Retina (tissue), 1 donor: ENCODE measurements at places on chromosomes 16 and 17.

GRCh38 chr17:63314761-63315160 is 131.3 kb downstream of the CYB561 start:
- no peak for DNase-seq

GRCh38 chr17:68100000-68100641 is 64.6 kb downstream of the KPNA2 start:
- DNase-seq = no peak

DNA sequence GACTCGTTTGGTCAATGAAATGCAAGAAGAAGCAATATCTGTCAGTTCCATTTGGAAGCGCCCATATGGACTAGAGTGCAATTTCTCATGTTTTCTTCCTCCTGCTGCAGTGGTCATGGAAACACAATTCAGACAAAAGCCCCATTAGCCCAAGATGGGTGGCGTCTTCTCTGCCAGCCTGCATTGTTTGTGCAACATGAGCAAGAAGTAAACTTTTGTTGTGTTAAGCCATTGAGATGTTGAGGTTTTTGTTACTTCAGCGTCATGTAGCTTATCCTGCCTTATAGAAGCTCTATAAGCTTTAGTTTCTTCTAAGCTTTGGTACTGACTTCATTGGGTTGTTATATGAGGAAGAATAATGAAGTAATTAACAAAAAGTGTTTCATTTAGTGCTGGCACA is 137.4 kb downstream of the NPIPB5 start:
- DNase-seq = no peak

- no peak for DNase-seq
Measured at GRCh38 chr16:57680842-57681375, 12.8 kb downstream of the ADGRG3 start.

GRCh38 chr17:52147872-52148271 is 10.6 kb downstream of the CA10 start:
- no peak for DNase-seq

DNA sequence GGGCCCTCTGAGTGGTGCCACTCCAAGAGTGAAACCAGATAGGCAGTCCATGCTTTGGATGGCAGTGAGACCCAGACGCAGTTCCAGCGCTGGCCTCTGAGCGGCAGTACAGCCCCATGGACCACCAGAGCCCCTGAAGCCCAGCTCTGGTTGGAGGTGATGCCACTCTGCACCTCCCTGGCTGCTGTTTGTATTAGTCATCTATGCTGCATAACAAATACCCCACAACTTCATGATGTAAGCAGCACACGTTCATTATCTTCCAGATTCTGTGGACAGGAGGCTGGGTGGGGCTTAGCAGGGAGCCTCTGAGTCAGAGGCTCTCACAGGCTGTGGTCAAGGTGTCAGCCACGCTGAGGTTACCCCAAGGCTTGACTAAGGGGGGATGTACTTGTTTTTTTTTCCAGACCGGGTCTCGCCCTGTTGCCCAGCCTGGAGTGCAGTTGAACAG is 5.1 kb upstream of the NME4 start:
- DNase-seq = peak; percentile 76

DNA sequence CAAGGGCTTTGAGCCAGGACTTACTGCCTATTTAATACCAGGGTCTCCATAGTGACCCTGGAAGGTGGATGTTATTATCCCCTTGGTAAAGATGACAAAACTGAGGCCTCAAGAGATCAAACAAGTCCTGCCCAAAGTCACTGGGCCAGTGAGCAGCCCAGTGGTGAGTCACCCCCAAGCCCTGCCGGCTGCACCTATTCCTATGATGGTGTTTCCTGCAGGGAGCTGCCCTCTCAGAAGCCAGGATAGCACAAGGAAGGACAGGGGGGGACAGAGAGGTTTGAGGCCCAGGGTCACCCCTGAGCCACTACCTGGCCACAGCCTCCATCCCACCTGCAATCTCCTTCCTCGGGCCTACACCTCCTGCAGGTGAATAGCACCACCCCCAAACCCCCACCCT is 90.9 kb downstream of the SDK2 start:
- no peak for DNase-seq

GRCh38 chr17:6959700-6960099 is 36.1 kb upstream of the ALOX12 start:
- no peak for DNase-seq

DNA sequence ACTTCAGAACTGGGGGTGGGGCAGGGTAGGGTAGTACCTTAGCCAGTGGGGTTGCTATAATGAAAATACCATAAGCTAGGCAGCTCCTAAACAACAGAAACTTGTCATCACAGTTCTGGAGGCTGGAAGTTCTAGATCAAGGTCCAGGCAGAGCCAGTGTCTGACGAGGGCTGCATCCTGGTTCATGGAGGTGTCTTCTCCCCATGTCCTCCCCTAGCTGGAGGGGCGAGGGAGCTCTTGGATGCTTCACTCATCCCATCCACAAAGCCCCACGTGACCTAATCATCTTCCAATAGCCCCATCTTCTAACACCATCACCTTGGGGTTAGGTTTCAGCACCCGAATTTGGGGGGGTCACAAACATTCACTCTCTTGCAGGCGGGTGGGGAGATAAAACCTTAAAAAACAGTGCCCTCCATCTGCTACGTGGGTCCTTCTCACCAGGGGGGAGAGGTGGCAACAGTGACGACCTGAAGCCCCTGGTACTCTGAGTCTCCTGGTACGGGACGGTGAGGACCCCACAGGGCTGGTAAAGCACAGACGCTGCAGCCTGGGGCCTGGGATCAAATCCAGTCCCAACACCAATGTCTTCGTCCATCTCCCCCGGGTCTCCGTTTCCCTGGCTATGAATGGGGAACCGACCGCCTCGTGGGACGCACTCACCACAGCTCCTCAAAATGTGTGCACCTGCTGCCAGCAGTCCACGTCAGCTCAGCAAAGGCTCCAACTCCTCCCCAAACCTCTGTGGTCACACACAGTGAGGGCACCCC is 22.8 kb downstream of the RAB40B start:
- no peak for DNase-seq

DNA sequence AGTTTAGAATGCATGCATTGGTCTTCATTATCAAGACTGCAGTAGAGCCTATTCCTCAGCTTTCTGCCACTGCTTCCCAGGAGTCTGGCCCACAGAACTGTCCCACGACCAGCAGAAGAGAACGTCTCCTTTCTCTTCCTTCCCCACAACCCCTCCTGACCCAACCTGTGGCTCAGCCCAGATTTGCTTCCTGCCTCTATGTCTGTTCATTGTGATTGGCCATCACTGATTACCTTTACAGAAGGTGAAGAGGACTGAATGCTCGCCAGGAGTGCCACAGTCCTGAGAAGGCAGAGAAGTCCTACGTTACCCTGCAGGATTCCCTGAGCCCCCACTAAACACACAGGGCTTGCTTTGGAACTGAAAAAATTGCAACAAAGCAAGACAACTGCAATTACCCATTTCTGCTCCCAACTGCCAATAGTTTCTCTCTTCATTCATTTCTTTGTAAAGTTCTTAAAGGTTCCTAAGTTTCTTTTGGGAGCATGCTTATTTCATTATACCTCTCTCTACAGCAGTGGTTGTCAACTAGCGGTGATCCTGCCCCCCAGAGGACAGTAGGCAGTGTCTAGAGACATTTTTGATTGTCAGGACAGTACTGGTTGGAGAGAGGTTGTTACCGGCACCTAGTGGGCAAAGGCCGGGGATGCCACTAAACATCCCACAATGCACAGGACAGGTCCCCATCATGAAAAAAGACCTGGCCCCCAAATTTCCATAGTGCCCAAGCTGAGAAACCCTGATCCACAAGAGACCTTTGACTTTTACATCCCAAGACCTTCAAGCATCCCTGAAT is 4.5 kb upstream of the NAT9 start:
- DNase-seq = no peak

GRCh38 chr17:79577485-79578187 is 33.2 kb downstream of the RBFOX3 start:
- DNase-seq = no peak

DNA sequence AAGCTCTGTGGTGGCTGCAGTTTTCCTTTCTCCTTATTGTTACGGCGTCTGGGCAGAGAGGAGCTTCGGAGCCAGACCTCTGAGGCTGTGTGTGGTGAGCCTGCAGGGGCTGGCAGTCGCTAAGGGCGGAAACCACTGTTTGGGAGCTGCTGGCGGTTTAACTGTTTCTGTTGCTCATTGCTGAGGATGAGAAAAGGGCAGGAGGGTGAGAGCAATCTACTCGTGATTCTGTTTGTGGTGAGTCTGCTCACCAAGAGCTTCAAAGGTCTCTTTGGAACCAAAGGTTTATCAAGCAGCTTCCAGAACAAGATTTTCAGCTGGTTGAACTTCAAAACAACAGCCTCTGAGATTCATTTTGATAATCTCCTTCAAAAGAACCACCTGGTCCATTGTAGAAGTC is 143.9 kb downstream of the ANKFN1 start:
- DNase-seq = peak; percentile 12

GRCh38 chr16:66950437-66950836 is 10.6 kb upstream of the CES3 start:
- DNase-seq = no peak

GRCh38 chr17:40686192-40686591 is 17.4 kb downstream of the KRT24 start:
- no peak for DNase-seq

GRCh38 chr17:56891751-56892150 is 22.1 kb downstream of the TRIM25 start:
- no peak for DNase-seq

GRCh38 chr16:55433030-55433429 is 46.0 kb upstream of the MMP2 start:
- no peak for DNase-seq

GRCh38 chr17:81460856-81461460 is 51.6 kb downstream of the ACTG1 start:
- no peak for DNase-seq

DNA sequence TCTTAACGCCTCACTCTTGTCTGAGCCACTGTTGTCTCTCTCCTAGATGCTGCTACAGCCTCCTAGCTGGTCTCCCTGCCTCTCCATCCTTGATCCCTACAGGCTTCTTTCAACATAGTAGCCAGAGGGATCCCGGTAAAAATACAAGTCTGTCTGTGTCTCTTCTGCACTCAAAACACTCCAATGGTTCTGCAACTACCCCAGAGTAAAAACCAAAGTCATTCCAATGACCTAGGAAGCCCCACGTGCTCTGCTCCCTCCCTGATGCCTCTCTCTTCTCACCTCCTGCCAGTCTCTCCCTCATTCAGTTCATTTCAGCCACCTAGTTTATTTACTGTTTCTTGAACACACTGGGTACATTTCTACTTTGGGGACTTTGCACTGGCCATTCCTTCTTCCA is 135.2 kb downstream of the NPIPB5 start:
- no peak for DNase-seq

DNA sequence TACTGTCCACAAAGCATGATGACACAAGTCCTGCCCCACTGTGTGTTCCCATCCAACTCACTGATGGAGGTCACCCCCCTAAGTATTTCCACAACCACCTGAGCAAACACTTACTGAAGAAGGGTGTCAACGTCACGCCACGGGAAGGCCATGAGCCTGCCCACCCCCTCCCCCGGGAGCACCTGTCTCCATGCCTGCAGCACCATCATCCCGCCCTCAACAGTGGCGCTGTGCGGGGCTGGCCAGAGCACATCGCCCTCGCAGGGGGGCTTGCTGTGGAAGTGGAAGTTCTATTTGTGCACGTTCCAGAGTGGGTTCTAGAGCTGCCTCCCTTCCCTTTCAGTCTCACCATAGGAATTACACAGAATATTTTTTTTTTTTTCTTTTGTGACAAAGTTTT is 4.3 kb upstream of the MBTPS1 start:
- DNase-seq = no peak

- DNase-seq = no peak
Measured at GRCh38 chr17:18163547-18163946, 20.1 kb upstream of the ALKBH5 start.

- no peak for DNase-seq
Measured at GRCh38 chr16:21646721-21647561, 5.5 kb downstream of the IGSF6 start.

DNA sequence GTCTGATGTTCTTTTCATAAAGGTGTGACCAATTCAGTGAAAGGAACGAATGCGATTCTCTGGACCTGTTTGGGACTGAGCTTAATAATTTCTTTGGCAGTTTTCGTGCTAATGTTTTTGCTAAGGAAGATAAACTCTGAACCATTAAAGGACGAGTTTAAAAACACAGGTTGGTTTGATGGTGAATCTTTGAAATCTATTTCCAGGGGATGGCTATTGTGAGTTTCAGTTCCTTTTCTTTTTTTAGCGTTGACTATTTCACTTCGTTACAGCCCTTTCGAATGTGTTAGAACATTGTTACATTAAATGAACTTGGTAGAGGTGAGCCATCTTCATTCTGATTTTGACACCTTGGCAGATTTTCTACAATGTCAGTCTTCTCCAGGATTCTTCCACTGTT is 1.2 kb downstream of the TNFRSF17 start:
- no peak for DNase-seq

GRCh38 chr17:79154951-79155585 is 80.4 kb downstream of the ENGASE start:
- no peak for DNase-seq

- DNase-seq = peak; percentile 10
Measured at GRCh38 chr16:58815181-58815888, 81.2 kb upstream of the GOT2 start.

DNA sequence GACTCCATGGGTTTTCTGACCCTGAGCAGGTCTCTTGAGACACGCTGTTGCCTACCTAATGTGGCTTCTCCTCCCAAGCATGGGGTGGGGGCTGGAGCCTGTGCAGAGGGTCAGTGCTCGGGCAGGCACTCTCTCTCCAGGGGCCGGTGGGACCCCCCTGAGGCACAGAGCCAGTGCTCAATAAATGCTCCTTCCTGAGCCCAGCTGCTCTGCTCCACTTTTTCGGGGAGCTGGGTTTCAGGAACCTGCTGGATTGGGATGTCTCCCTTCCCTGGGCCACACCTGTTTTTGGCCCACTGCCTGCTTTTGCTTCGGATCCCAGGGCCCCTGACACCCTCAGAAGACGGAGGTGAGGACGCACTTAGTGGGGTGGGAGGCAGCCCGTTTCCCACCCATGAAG is 1.3 kb upstream of the TRIM65 start:
- DNase-seq = no peak

- DNase-seq = peak; percentile 77
Measured at GRCh38 chr17:79702034-79702433, 28.7 kb upstream of the ENPP7 start.

GRCh38 chr16:88504489-88505404 is 51.7 kb downstream of the ZFPM1 start:
- peak; percentile 73 for DNase-seq

- DNase-seq = peak; percentile 92
Measured at GRCh38 chr17:4986951-4987766, at the start of gene CAMTA2. CAMTA2 (minus strand) TSS chr17:4987675; CDS start chr17:4986222, 1,453 bp downstream.
